ENCODE measurements at places on chromosomes 2 and 18.

- no peak for DNase-seq
Observed at GRCh38 chr18:24112874-24113615, 25.8 kb upstream of the CABYR start.

- no peak for DNase-seq
Observed at GRCh38 chr2:149218497-149218896, 111.9 kb upstream of the LYPD6 start.

DNA sequence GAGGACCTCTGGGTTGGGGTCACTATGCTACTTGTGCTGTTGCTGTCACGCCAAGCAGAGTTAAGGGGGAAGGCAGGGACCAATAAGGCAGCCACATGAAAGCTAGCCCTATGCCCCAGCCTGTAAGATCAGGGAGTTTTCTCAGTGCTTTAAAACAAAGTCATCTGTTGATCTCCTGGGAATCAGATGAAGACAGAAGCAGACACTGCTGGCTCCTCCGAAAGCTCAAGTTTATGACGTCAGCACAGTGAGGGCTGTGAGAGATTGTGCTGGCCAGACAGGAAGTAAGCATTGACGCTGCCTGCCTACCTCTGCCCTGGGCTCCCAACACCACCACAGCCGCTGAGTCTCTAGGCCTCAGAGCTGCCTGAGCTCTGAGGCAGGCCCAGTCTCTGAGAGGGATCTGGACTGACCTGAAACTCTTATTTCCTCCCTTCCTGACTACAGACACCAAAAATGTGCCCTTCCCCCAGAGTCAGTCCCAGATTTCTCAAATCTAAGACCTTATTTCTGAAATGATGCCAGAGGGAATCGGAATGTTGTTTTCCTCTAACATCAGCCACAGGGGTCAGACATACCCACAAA lies 118.1 kb upstream of the EPAS1 start:
- peak; percentile 89 for DNase-seq

DNA sequence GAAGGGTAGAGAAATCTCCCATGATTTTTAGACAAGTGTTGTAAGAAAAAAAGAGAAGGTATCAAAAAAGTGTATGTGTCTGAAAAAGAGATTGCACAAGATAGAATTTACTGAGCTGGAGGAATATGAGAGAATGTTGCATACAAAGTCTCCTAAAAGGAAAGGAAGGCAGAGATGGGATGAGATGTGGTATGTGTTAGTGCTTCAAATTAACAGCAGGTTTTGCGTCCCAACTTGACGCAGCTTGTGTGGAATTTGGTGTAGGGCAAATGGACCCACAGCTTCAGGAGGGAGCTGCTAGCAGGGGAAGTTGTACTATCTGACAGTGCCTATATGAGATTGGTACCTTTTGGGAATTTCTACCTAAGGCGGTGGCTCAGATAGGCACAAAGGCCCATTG lies 9.0 kb upstream of the RASGRP3 start:
- no peak for DNase-seq

GRCh38 chr18:8045160-8045883 lies 478.2 kb downstream of the PTPRM start:
- no peak for DNase-seq

DNA sequence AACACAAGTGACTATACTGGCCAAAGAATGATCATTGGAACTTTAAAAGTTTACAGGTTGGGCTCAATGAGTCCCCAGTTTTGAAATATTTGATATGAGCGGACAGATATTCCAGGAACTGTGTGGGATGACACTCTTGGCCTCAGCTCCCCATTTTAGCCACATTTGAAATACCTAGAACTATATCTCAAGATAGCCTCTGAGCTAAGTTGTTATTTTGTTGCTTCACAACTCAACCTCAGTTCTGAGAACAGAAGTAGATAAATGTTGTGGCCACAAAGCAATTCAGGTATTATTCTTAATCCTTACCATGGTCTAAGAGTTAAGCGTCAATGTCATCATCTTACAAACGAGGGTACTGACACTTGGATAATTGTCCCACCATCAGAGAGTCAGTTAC lies 172.2 kb upstream of the SETBP1 start:
- DNase-seq, result no peak

DNA sequence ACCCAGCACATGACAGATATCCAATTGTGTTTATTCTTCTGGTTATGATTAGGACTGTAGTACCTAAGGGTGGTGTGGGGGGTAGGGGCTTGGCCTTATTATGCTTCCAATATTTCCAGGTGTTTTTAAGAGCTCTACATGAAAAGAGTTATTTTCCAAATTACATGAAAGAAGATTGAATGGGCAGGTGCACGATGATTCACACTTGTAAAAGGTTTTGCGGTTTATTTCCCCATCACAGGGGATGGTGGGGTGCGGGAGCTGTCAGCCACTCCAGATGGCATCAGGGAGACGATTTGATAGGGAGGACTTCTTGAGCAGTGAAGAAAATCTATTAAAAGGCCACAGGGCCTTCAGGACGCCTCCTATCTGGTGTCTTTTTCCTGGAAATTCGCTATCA lies 15.1 kb upstream of the CCBE1 start:
- no peak for DNase-seq

DNA sequence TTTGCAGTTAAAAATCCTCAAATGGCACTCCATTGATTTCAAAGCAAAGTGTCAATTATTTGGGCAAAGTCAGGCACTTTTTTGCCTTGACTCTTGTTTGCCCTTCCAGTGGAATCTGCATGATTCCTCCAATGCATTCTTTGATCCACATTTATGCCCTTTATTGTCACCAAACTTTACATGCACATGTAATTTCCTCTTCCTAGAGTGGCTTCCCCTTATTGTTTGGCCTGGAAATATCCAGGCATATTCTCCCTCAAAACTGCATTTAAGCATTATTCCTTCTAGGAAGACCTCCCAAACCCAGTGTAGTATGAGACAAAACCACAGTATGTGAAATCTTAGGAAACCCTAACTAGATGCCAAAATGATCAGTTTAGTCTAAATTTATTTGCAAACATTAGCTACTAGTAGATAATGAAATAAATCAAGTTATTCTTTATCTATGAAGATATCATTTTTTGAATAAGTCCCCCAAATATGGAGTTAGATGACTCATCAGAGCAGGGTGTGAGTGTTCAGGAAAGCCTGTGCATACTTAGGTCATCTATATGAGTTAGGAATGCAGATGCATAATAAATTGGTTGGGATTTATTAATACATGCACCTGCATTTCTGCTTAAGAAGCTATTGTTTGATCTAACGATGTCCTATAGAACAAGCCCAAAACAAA lies 433.3 kb upstream of the TCF4 start:
- DNase-seq, result no peak

- DNase-seq, result no peak
Observed at GRCh38 chr18:68784071-68784470, 13.8 kb upstream of the CCDC102B start.

GRCh38 chr2:152864601-152865149 lies 146.3 kb downstream of the ARL6IP6 start:
- DNase-seq, result no peak

- DNase-seq, result no peak
Observed at GRCh38 chr18:77098538-77099174, 33.9 kb downstream of the MBP start.

DNA sequence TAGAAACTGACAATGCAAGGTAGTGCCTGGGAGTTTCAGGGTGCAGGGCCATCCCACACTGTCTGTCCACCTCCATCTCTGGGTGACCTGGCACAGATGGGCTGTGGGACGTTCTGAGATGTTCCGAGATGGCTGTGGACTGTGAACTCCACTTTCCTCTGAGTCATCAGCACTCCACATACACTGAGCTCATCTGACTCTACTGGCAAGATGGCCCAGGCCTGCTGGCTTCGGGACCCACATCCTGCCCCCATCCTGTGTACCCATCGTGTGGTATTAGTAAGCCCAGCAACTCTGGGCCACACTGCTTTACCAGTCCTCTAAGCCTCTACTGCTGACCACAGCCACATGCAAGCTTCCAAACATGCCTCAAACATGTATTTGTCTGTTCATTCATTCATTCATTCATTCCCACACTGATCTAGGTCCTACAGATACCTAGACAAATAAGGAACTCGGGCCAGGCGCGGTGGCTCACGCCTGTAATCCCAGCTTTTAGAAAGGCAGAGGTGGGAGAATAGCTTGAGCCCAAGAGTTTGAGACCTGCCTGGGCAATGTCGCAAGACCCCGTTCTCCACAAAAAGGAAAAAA lies 124.8 kb upstream of the CXCR4 start:
- no peak for DNase-seq
